Endothelial cell (in vitro differentiated cells): ENCODE measurements at places on chromosomes 5 and 9.
A peak's percentile ranks its signal among the peaks of the same experiment; 100 is the strongest.

DNA sequence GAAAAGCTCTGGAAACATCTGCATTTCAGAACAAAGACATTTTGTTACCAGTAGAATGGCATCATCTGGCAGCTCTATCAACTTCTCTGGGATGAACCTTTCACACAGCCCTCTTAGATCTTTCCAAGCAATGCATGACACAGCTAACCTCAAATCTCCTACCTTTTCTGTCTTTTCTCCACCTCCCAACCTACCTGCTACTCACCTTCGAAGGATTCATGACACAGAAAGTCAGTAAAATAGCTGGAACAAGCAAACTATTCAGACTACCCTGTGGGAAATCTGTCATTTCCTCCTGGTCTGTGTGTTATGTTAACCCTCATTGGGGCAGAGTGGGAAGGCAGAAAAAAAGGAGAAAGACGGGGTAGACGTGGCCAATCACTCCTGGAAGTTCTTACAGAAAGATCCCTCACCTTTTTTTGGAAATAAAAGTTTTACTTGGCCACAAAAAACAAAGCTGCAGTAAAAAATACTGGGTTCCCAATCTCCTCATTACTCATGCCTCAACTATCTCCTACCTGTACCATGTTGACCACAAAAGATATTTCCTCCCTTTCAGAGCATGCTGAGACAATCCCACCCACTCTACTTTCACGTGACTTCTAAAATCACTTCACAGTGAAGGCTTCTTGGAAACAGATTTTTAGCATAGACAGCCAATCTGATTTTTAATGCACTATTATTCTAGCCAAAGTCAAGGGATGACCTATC is 362.1 kb upstream of the RFX3 start:
- no peak for DNase-seq

DNA sequence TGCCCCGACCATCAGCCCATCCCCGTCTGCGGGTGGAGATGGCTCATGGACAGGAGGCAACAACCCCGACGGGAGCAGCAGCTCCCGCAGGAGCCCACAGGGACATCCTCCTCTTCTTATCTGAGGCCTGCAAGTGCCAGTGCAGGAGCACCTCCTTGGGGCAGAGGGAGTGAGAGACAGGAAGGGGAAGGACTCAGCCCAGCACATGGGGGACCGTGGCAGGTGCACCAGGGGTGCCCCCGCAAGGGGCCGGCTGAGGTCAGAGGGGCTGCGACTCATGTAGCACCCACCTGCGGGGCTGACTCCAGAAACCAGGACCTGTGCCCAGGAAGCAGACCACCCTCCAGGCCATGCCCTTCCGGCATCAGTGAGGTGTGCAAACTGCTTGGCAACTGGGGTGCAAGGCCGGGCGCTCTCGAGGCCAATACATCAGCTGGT is 259.8 kb upstream of the ADAMTS16 start:
- no peak for DNase-seq

- DNase-seq, result no peak
Observed at GRCh38 chr5:6469836-6470235, 21.2 kb downstream of the UBE2QL1 start.

DNA sequence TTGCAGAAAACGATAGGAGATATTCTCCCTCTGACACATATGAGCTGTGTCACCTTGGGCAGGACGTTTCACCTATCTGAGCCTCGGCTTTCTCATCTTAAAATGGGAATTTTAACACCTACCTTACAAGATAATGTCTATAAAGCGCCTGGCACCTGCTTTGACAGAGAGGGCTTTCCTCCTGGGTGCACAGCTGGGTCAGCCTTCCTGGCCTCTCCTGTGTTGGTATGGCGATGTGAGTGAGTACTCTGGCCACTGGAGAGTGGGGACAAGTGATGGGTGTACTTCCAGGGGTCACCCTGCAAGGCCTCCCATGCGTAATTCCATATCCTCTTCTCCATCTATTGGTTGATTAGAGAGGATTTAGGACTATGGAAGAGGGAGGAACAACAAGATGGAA is 113.1 kb upstream of the SMIM23 start:
- no peak for DNase-seq

GRCh38 chr9:121638399-121638798 is 13.0 kb upstream of the DAB2IP start:
- DNase-seq, result no peak

DNA sequence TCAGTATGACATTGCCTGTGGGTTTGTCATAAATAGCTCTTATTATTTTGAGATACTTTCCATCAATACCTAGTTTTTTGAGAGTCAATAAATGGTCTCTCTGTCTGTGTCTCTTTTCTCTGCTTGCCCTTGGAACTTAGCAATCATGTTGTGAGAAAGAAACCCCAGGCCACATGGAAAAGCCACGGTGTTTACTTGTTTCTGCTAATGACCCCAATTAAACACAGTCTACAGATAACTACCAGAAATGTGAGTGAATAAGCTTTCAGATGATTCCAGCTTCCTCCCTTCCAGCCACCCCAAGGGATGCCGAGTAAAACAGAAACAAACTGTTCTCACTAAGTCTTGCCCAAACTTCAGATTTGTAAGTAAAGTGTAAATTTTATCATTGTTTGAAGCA is 584.9 kb downstream of the MAT2B start:
- no peak for DNase-seq

- DNase-seq, result no peak
Observed at GRCh38 chr9:76358628-76359280, 35.5 kb downstream of the RFK start.

GRCh38 chr5:139711906-139712224 is 63.7 kb downstream of the CXXC5 start:
- peak; percentile 39 for DNase-seq

DNA sequence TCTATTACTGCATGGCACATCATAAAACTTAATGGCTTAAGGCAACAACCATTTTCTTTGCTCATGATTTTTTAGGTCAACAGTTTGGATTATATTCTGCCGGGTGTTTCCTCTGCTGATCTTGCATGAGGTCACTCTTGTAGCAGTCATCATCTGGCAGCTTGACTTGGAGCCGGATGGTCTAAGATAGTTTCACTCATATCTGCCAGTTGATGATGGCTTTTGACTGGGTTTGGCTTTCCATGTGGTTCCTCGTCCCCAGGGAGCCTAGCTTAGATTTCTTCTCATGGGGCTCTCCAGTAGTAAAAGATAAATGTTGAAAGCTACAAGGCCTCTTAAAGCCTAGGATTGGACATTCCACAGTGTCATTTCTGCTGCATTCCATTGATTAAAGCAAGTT is 27.4 kb downstream of the LNPEP start:
- no peak for DNase-seq

- DNase-seq, result no peak
Observed at GRCh38 chr9:128946571-128947276, 679 bp downstream of the DOLK start.

- DNase-seq, result no peak
Observed at GRCh38 chr5:131533836-131534235, 101.2 kb downstream of the RAPGEF6 start.

DNA sequence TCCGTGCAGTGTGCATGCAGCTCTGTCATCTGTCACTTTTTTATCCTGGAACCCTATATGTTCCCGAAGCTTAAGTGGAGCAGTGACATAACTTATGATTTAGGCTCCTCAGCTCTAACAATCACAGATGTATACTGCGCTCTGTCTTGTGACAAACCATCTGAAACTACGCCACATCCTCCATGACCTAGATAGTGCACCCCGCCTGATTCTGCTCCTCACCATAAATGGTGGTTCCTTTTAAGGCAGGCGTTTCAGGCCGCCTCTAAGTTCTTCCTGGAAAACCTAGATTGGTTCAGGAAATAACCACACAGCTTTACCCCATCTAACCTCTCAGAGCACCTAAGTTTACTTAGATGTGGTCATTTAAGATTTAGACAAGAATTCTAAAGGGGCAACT is 372.0 kb downstream of the CDH10 start:
- no peak for DNase-seq

DNA sequence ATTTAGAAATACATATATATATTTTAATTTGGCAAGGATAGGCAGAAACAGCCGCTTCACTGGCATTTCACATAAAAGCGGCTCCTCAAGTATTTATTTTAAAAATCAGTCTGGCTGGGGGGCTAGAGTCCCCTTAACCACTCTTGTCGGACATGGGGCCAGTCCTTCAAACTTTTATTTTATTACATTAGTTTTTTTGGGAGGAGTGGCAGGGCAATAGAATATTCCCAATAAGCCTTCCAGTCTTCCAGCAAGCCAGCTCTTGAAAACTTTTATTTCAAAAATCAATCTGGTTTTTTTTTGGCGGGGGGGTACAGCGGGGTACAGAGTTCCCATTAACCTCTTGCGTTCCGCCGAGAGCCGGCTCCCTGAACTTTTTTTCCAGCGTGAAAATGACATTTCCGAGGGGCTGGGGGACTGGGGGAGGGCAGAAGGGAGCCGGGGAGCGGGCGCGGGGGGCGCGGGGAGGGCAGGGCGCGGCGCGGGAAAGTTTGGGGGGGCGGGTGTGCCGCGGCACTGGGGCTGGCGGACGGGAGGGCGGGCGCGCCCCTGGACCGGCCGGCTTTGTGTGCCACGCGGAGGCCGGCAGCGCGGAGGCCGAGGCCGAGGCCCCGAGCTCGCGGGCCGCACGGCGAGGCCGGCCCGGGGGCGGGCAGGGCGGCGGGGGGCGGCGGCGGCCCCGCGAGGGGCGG is 504 bp upstream of the ZNF618 start:
- peak; percentile 18 for DNase-seq

GRCh38 chr5:116613445-116613844 is 38.8 kb upstream of the SEMA6A start:
- no peak for DNase-seq

GRCh38 chr5:130135506-130135905 is 231.2 kb downstream of the CHSY3 start:
- DNase-seq, result no peak

DNA sequence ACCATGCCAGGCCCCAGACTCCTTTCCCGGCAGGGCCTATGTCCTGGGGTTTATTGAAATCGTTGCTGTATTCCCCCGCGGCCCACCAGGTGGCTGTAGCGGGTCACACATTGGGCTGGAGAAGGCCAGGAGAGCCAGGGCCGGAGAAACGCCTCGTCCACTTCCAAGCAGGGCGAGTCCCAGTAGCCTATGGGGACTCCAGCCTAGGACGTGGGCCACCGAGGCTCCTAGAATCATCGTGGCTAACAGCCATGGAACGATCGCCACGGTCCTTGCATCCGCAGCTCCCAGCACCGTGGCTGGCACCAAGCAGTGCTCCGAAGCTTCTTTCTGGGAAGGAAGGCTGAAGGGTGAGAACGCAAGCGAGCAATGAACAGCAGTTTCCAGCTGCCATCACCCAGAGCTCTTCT is 87.7 kb downstream of the ENTREP1 start:
- peak; percentile 80 for DNase-seq

DNA sequence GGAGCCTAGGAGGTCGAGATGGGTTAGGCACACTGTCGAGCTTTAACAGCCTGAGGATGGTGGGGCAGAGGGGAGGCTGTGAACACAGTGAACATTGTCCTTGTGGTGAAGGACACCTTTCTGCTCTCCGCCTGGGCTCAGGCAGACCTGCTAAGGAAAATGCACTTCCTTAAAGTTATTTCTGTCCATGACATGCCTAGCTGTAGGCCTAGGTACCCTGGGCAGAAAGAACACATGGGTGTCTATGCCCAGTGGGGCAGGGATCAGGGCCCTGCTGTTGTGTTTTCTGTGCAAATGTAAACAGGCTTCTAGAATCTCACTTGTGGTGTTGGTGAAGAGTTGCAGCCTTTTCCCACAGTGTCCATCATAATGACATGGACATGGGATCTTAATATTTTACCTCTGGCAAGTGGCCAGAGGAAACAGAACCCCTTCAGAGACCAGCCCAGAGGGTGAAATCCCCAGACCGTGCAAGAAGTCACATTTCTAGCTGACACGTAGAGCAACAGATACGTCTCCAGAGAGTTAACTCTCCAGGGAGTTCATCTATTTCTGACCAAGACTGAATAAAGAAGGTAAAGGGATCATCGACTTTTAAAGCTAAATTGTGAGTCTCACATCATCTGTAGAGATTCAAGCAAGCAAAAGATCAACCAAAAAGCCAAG is 79.2 kb downstream of the C9orf152 start:
- no peak for DNase-seq

GRCh38 chr9:68827837-68828744 is 123.1 kb downstream of the PIP5K1B start:
- no peak for DNase-seq

- DNase-seq, result peak; percentile 82
Observed at GRCh38 chr9:121463026-121463807, 36.4 kb downstream of the GGTA1 start.

DNA sequence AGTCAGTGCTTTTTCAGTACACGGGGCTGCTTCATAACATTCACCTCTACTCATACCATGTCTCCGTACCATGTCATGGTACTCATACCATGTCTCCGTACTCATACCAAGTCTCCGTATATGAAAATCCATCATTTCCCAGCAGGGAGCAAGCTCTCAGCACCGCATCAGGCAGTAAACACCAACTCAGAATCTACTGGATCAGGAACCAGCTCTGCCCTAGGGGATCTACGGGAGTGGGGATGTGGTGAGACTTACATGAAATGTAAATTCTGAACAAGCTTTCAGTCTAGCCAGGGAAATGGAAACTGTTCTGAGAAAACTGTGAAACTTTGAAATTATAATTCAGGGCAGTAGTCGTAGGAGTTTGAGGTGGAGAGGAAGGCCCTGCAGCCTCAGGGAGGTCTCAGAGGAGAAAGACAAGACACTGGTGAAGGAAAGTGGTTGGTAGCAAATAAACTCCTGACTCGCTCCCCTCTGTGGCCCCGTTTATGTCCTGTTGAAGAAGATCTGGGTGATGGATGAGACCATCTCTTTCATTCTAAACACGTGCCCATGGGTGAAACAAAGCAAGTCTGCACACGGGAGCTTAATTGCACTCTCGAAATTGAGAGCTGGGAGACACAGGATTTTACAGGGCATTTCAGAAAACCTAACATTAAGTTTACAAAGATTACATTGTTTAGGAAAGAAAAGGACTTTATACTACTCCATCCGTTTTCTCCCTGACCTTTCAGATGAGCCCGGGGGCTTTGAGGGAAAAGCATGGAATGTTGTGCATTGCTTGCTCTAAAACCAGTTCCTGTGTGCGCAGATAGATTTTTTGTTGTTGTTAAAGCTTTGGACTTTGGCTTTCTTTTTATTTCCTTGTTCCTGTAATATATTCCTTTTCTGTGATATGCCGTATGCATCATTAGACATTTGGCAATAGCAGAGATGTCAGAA is 26.8 kb downstream of the ACTBL2 start:
- no peak for DNase-seq

DNA sequence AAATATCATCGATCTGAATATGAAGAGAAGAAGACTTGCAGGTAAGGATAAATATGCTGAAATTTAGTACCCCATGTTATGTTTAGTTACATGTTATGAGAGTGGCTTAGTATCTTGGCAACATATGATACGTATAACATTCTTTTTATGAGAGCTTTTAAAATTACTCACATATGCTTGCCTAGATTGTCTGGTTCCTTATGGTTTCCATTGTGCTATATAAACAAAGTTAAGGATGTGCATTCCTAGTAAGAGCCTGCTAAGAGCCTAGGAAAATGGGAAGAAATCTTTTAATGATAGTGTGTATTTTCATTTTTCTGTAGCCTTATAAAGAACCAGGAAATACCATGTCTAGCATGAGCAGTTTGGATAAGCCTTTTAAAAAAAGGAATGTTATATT is 112.0 kb upstream of the KCNN2 start:
- no peak for DNase-seq

GRCh38 chr5:159175547-159175946 is 33.8 kb downstream of the RNF145 start:
- DNase-seq, result no peak

GRCh38 chr5:93100976-93101375 is 480.0 kb downstream of the NR2F1-AS1 start:
- no peak for DNase-seq
